ENCODE measurements at places on chromosomes 7 and 10.

- DNase-seq = no peak
These were observed 96.8 kb downstream of the COL13A1 start for GRCh38 chr10:69898524-69898923.

DNA sequence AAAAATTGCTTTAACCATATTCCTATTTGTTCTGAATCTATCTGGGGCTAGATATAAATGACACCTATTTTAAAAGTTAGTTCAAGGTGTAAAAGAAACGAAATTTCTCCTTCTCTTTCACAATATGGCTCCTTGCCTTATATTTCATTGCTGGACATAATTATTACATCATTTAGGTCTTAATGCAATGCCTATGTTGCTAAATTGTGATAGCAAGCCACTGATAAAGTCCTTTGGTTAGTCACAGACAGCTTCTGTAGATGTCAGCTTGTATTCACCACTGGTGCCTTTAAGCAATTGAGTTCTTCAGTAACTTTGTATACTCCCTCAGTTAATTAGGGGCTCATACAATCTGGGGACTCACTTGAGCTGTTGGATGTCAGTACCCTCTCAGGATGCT is 1236.6 kb downstream of the GATA3 start:
- no peak for DNase-seq

- DNase-seq = no peak
These were observed 64.4 kb upstream of the GSDME start for GRCh38 chr7:24821754-24822054.

DNA sequence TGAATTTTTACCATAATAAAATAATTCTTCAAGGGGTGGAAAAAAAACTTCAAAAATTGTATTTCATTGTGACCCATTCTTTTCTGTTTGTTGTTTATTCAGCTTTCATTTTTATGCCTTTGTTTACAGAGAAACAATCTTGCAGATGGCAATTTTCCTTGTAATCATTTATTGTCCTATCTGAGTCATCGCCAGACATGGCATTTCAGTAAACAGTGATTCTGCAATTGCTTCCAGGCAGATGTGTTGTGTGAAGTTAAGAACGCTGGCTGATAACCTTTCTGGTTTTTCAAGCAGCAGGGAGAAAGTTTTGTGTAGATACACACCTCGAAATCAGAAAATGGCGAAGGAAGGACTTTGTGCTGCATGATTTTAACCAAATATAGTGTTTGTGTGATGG is 80.7 kb upstream of the RPA3 start:
- DNase-seq = no peak

DNA sequence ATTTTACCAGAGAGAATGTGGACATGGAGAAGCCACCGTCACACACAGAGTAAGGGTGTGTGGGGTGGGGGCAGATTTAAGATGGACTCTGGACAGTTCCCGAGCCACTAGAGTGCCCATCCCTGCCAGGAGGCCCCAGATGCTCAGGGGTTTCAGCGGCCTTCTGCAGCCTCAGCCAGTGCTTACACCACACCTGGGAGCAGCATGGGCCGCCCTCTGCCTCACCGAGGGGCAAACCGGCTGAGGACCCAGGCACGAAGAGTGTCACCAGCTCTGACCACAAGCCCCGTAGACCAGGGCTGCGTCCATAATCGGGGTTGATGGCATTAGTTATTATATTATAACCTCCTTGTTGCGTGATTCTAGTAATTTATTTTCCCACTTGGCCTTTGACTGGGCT is 6.7 kb upstream of the MNX1 start:
- DNase-seq = no peak

- no peak for DNase-seq
These were observed 103.5 kb upstream of the CELF2 start for GRCh38 chr10:10914144-10914543.

DNA sequence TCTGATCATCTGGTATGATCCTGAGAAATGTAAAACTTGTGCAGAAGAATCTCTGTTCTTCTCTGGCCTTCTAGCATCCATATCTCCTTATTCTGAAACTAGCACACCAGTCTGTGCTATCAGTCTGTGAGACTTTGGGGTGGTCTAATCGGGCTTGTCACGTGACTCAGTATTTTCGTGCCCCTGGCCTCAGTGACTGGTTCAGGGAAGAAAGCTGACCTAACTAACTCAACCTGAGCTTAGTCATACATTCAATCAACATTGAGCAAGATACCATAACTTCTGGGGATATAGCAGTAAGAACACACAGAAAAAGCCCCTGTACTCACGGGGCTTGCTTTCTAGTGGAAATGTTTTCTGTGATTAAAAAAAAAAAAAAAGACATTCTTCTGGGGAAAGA is 109.3 kb downstream of the DKK1 start:
- no peak for DNase-seq

DNA sequence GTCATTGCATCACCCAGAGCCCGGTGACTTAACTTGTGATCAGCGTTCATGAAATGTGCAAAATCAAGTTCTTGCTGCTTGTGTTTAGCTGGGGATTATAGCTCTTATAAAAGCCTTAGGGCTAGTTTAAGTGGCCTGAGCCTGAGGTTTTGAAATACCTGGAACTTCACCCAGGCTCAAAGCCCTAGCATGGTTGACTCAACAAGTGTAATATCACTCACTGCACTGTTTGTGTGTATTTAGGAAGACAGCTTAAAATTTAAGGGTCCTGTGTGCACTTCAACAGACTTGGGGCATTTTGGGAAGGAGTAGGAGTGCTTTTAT is 489.5 kb downstream of the GATA3 start:
- no peak for DNase-seq

- no peak for DNase-seq
These were observed 209.0 kb downstream of the DIP2C start for GRCh38 chr10:480498-480927.

GRCh38 chr7:124497176-124497575 is 268.4 kb downstream of the GPR37 start:
- DNase-seq = no peak

GRCh38 chr7:129067943-129068548 is 13.1 kb upstream of the TNPO3 start:
- DNase-seq = no peak

DNA sequence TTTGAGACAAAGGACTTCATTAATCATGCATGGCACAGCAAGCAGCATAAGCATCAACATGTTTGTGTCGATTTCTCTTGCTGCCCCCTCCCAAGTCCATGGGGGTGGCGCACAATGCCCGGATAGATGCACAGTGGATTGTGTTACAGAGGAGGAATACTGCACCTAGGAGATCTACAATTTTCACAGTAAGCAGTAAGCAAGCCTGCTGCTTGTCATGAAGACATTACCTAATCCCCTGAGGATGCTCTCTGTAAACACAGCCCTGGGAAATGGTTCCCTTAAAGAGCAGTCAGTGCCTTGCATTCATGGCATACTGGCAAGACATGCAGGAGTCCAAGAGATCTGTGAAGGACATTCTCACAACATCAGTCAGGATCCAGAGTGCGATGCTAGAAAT is 137.7 kb downstream of the ETV1 start:
- peak; percentile 2 for DNase-seq

GRCh38 chr7:77989981-77990566 is 191.5 kb downstream of the PHTF2 start:
- DNase-seq = no peak

- DNase-seq = no peak
These were observed 216.7 kb upstream of the NPVF start for GRCh38 chr7:25444991-25445390.

DNA sequence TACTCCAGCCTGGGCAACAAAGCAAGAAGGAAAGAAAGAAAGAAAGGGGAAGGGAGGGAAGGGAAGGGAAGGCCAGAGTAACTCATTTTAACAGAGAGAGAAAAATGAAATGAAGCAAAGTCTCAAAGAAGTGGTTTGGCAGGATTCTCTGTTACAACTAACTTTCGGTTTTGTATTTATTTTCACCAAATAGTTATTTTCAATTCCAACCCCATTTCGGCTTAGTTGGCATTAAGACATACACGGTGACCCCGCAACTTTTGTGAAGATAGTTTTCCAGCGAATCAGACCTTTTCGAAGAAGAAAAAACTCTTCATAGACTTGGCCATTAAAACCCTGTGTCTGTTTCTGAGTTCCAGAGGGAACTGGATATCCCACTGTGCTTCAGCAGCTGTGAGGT is 45.2 kb upstream of the LYZL2 start:
- no peak for DNase-seq

DNA sequence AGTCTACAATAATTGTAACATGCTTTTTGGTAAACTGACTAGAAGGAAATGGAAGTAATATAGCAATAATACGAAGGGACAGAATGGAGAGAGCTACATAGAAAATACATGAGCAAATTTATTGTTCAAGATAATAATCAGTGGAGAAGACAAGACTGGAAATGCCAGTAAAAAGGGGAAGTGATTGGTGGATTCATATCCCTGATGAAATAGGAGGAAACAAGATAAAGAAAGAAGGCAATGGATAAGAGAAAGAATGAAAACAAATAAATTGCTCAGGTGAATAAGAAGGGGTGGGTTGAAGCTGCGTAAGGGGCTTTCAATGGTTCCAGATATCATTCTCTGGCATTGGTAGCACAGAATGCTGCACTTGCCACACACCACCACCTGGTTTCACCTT is 135.9 kb downstream of the LRRN3 start:
- no peak for DNase-seq

GRCh38 chr10:91091780-91092179 is 128.7 kb upstream of the PCGF5 start:
- no peak for DNase-seq

DNA sequence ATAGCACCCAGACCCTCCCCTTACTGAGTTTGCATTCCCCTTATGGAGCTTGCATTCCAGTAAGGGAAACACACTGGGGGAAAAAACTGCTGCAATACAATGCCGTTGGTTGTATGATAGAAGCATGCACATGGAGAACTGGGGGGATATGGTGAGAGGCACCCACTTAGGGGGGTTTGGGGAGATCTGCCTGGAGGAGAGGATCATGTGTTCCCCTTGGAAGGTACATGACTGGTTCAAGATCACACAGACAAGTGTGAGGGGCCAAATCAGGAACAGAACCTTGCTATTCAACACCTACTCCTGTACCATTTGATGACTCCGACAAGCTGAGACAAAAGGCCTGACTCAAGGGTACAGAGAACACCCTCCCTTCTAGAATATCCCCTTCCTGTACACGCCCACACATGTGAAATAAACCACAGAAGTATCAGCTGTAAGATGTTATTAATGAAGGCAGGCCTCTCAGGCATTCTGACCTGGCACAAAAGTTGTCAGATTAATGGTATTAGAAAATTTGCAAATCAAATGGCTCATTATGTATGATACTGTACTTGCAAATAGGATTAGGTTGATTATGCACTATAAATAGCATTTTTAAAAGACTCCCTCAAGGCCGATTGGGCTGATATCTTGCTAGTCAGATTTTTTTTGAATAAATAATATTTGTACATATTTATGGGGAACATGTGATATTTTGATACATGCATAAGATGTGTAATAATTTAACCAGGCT is 122.2 kb downstream of the NPY start:
- DNase-seq = no peak

- no peak for DNase-seq
These were observed 141.5 kb upstream of the NRG3 start for GRCh38 chr10:81733542-81733941.

- peak; percentile 69 for DNase-seq
These were observed 26.2 kb upstream of the RASGEF1A start for GRCh38 chr10:43292755-43293676.

DNA sequence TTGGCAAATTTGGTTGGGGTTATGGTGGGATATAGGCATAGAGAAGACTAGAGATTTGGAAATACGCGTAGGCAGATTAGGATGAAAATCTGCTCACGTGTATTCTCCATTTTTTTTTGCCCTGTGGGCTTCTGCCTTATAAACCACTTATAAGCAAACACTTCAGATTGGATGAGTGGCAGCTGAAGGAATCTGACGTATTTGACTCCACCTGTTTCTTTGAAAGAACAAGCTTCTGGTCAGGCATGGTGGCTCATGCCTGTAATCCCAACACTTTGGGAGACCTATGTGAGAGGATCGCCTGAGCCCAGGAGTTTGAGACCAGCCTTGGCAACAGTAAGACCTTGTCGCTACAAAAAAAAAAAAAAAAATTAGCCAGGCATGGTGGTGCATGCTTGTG is 5.1 kb downstream of the STK31 start:
- DNase-seq = no peak

DNA sequence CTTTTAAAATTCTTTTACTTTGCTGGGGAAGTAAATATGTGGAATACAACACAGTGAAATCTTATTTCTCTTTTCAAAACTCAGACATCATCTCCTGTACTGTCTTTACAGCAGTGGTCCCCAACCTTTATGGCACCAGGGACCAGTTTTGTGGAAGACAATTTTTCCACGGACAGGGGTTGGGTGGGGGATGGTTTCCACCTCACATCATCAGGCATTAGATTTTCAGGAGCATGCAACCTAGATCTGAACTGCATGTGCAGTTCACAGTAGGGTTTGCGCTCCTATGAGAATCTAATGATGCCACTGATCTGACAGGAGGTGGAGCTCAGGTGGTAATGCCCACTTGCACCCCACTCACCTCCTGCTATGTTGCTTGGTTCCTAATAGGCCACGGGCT is 12.2 kb downstream of the TMEM60 start:
- DNase-seq = no peak

- DNase-seq = no peak
These were observed 107.3 kb downstream of the NRCAM start for GRCh38 chr7:108348913-108349312.

GRCh38 chr7:115273139-115273772 is 351.4 kb downstream of the MDFIC start:
- DNase-seq = no peak

- peak; percentile 93 for DNase-seq
These were observed 128.8 kb upstream of the CACNA2D1 start for GRCh38 chr7:82572195-82572880.

DNA sequence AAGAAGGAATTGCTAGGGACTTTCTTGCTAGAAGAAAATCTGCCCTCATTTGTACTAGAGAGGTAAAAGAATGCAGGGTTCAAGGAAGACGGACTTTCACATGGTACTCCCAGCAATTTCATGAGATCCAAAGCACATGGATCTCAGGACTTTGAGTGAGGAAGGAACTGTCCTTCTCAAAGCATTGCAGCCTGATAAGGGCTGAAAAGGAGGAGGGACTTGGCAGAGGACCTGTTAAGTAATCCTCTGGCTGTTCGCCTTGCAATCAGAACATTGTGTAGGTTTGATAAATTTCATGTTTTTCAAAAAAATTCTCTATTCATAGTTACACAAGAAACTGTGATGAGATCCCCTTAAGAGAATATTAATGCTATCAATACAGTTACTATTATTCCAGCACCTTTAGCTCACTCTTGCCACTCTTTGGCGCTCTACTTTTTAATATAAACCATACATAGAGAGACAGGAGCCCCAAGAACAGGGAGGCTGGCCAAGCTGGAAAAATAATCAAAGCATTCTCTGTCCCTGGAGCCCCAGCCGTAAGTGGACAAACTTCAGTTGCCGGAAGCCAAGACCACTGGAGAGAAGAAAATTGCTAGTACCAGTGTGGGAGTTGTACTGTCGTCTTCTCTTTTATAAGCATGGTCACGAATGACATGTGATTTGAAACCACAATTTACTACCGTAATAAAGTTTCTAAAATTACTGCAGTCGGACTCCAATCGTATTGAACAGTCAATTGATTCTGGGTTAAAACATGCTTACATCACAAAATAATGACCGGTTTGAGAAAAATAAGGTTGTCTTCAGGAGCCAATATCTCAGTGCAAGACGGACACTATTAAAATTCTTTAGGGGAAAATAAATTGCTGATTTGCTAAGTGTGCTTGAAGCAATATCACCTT is 424.4 kb downstream of the SDK1 start:
- no peak for DNase-seq

GRCh38 chr7:44372560-44373417 is 47.4 kb upstream of the CAMK2B start:
- no peak for DNase-seq
